ENCODE measurements at places on chromosomes 16 and 17.

DNA sequence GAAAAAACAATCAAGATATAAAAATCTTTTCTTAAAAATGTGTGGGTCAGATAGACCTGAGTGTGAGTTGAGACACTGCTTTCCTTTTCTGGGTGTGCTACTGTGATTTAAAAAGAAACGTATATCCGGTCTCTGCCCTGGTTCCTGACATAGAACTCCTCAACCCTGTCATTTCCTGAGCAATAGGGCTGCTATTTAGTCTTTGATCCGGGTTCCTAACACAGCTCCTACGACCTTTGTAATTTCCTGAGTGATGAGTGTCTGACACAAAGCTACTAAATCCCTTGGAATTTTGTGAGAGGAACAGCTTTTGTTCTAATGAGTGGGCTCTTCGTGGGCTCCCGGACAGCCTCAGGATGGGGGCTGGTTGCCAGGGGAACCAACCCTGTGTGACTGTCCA lies 93.9 kb upstream of the FA2H start:
- DNase-seq, result no peak

GRCh38 chr17:29342158-29342765 lies 47.9 kb upstream of the TAOK1 start:
- no peak for DNase-seq

DNA sequence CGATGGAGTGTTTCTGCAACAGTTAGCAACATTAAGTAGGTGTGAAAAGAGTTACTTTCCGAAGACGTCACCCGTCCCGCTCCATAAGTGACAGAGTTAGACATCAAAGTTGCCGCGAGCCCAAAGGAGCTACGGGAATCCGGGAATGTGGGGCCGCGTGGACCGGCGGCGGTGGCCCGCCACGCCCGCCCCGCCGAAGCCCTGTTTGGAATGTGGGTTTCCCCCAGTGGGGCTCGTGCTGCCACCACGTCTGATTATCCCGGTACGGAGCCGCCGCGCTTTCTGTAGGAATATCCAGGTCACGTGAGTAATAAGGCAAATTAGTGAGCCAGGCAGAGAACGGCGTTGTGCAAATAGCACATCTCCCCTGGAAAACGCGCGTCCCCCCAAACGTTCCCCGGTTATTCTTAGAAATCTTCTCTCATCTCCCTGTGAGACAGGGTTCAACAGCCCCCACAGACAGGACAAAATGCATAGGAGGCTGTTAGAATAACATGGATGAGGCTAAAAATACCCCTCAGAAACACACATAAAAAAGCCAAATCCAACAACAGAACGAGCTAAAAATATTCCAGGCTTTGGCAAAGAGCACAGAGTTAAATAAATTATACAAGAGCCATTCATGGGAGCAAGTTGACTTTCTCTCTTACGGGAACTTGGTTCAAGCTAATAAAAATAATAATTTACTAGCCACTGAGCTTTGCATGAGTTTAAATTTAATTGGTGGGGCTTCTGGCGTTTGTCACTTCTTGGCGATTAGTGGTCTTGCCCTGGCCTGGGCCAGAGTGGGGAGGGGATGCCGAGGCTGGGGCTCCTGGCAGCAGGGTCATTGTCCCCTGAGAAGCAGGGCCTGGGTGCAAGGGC lies 8.6 kb downstream of the BAHCC1 start:
- DNase-seq, result no peak

- no peak for DNase-seq
Measured at GRCh38 chr17:43308999-43309398, 75.2 kb upstream of the RNU2-1 start.

- no peak for DNase-seq
Measured at GRCh38 chr17:382644-383533, 30.3 kb upstream of the RPH3AL start.
